ENCODE measurements at places on chromosomes 16 and 17.

GRCh38 chr17:44187131-44187899 is 543 bp downstream of the TMUB2 start:
- DNase-seq, result no peak

DNA sequence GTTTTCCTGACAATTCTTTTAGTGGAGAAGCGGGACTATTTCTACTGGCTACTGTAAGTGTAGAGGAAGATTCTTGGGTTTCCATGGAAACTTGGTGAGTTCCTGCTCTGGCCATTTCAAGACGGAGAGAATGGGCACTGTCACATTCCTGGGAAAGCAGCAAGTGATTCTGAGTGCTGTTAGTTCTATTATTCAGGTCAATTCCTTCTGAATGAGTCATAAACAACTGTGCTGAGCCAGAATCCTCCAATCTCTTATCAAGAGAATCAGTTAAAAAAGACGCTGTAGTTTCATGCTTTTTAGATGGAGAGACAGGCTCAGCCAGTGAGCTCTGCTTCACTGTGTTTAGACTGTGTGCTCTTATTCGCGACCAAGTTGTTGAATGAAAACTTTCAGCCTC is 19.6 kb downstream of the AKAP10 start:
- no peak for DNase-seq

DNA sequence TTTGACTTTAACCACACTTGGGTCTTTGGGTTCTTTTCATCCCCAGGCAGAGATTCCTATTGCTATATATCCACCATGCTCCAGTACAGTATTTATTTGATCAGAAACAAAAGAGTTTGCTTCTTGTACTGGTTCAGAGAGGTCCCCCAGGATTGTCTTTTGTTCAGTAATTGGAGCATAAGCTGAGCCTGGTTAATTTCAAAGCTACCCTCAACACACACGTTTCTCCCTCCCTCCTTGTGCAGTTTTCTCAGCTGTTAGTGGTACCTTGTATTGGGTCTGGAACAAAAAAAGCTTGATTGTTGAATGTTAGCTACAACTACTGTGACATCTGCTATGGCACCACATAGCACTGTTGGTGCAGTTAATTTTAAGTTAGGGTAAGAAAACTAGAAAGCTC is 50.0 kb downstream of the NUP93 start:
- DNase-seq, result no peak

GRCh38 chr17:29158488-29159275 is 21.5 kb downstream of the MYO18A start:
- no peak for DNase-seq

DNA sequence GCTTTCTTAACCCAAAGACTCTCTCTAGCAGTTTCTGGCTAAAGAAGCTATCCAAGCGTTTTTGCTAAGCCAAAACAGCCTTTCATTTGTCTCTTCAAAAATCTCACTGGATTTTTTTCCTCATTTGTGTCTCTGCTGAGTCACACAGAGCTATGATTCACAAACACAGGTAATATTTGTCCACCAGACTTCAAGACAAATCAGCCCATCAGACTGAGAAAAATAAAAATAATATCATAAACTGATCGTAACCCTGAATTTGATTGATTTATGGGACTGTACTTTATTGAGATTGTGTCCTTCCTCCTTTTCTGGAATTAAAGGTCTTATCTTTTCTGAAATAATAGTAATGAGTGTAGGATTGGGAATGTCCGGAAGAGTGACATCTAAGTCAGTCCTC is 25.8 kb downstream of the TRIM16 start:
- no peak for DNase-seq

GRCh38 chr16:28880955-28881354 is 2.7 kb downstream of the ATP2A1 start:
- no peak for DNase-seq

DNA sequence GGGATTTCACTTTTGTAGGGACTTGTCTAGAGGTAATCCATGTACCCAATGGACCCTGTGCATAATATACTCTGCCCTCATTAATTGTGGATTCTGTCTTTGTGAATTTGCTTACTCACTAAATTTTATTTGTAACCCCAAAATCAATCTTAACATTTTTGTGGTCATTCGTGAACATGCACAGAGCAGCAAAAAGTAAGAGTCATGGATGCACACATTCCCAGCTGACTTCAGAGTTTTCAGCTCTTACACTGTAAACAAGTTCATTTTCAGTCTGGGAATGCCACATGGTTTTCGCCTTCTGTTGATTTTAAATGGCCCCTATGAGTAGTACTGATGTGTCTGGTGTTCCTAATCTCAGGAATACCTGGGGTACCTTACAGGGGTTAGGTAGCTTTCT is 24.3 kb downstream of the TAC4 start:
- no peak for DNase-seq

- DNase-seq, result peak; percentile 29
These were observed 5.8 kb downstream of the THOC6 start for GRCh38 chr16:3029491-3030221.

GRCh38 chr17:73224663-73225305 is 31.9 kb downstream of the COG1 start:
- DNase-seq, result no peak

DNA sequence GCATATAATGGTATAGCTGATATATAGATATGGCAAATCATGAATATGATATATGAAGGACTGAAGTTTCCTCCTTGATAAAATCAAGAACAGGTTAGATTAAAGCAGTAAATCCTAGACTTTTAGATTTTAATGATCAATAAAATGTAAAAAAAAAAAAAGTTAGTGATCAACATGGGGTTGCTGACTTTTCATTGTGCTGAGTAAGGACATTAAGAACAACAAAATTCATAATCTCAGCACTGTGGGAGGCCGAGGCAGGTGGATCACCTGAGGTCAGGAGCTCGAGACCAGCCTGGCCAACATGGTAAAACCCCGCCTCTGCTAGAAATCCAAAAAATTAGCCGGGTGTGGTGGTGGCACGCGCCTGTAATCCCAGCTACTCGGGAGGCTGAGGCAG is 10.4 kb upstream of the CHD3 start:
- no peak for DNase-seq

DNA sequence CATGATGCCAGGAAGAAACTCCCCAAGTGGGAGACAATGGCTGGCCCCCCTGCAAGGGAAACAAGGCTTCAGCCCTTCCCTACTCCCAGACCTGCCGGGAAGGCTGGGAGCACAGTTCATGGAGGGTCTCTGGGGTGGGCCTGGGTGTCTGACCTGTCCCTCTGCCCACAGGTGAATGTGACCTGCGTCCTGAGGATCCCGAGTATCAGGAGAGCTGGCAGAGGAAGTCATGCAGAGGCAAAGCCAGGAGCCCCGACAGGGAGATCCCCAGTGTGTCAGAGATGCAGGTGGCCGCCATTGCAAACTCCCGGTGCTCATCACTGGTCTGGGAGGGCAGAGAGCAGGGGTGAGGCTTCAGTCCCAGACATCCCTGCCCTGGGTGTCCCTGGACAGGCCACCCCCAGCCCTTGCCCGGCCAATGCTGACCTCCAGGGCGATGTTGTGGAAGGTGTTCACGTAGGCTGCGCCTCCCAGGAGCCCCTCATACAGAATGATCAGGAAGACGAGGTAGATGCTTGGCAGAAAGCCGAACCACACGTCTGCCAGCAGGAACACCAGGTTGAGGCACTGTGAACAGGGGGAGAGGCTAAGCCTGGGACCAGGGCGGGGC is 5.3 kb upstream of the NPIPB7 start:
- no peak for DNase-seq

GRCh38 chr16:23734176-23734893 is 20.5 kb upstream of the CHP2 start:
- no peak for DNase-seq

DNA sequence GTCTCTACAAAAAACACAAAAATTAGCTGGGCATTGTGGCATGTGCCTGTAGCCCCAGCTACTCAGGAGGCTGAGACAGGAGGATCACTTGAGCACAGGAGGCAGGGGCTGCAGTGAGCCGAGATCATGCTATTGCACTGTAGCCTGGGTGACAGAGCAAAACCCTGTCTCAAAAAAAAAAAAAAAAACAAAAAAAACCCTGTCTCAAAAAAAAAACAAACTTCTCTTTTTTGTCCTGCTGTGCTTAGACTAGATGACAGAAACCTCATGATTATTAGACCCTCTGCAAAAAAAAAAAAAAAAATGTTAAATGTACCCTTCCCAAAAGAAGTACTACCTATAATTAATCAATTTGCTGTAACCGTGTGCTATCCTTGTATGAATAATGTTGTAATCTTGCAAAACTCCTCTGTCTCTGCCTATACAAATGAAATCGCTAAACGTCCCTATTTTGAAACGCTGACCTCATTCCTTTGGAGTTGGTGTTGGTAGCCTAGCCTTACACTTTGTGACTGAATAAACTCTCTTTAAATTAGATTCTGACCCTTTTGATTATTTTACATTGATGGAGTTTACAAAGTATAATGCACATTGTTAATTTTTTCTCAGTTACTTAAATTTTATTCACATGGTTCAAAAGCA is 13.6 kb upstream of the DHRS7B start:
- no peak for DNase-seq

DNA sequence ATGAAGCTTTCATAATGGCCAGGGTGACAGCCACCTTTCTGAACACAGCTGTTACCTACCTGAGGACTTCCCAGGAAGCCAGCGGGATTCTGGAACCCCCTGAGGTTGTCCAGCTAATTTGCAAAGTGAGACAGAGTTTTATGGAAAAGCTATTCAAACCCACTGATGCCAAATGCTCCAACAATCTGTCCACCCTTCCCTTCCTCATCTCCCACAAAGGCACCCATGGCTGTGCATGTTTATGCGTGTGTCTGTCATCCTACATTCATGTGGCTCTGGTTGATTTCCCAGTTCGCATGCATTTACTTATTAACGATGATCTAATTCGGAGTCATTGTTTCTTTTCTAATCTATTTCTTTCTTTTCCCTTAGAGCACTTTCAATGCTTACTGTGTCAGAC is 217.1 kb downstream of the SLC39A11 start:
- no peak for DNase-seq

DNA sequence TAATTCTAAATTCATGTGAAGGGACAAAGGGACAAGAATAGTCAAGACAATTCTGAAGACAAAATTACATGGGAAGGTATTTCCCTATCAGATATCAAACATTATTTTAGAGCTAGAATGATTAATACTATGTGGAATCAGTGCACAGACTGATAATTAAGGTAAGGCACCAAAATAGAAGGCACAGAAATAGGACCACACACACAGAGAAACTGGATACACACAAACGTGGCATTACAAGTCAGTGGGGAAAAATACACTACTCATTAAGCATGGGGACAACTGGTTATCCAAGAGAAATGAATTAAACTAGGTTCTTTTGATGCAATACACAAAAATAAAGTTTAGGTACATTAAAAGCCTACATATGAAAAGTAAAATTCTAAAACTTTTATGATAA is 132.8 kb upstream of the NETO2 start:
- no peak for DNase-seq

DNA sequence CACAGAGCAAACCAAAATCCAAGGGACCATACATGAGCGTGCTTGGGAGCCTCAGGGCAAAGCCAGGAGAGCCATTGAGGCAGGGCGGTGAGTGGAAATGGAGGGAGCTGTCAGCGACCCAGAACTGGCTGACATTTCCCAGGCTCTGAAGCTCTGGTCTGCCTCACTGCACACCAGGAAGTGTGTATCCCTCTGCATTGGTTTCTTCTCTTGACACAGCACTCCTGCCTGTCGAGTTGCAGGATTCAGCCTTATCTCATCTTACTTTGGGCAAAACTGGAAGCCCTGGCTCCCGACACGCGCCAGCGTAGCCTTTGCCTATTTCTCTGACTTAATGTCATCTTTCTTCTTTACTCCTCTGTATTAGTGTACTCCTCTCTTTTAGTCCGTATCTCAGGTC is 144.7 kb upstream of the HS3ST3A1 start:
- DNase-seq, result no peak

- DNase-seq, result no peak
These were observed 10.2 kb upstream of the CLEC18B start for GRCh38 chr16:74431516-74431915.

- no peak for DNase-seq
These were observed 33.7 kb downstream of the TEKT3 start for GRCh38 chr17:15307710-15308111.

- no peak for DNase-seq
These were observed 77.5 kb upstream of the CHMP6 start for GRCh38 chr17:80913928-80914821.

DNA sequence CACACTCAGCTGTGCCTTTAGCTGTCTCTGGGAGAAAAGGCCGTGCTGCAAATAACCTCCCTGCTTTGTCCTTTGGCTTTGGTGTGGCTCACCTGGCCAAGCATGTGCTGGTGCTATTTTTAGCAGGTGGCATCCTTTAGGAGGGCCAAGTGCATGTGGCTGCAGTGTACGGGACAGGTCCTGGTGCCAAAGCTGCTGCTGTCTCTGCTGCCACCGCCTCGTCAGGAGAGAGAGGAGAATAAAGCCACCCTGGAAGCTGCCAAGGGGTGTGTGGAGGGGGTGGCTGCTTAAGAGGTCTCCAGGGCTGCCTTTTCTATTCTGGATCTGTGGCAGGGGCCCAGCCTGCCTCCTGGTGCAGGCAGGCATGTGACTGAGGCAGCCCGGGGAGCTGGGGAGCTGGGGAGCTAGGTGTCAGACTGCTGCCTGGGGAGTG is 6.2 kb downstream of the AKAP1 start:
- no peak for DNase-seq

- no peak for DNase-seq
These were observed 151.7 kb downstream of the CNTNAP4 start for GRCh38 chr16:76428858-76429257.

GRCh38 chr16:79150151-79150550 is 450.4 kb downstream of the MAF start:
- no peak for DNase-seq

DNA sequence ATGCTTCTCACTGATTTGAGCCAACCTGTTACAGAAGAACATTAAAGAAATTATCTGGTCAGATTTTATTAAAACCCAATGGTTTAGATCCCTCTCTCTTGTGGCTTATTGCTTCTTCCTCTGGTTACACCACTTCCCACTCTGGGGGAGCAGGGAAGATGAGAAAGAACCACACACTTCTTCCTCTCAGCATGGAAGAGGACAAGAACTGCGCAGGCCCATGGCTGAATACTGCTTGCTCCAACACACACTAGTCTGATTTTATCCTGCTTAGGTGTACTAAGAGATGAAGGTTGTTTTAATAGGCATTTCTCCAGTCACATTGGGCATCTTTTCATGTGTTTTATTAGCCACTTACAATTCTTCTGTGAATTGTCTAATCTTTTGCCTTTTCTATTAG is 27.6 kb downstream of the MAP3K3 start:
- DNase-seq, result no peak
